ENCODE measurements at places on chromosomes 7 and 10. TPM values are rescaled to one million over a fixed set of nuclear protein-coding genes. Genes with fewer than 3 reads are reported as not detected.

Gene VENTX
- total RNA-seq, result not detected

Gene CPA2
- not detected for total RNA-seq

Gene AGMO
- not detected for total RNA-seq

Gene CREM
- total RNA-seq, result 40.6 TPM

Gene GDF2
- not detected for total RNA-seq

Gene PI4K2A
- 33.5 TPM for total RNA-seq

Gene GFRA1
- total RNA-seq, result 0.18 TPM

Gene PILRA
- not detected for total RNA-seq

Gene NUTM2B
- not detected for total RNA-seq

Gene ERVW-1
- not detected for total RNA-seq

Gene NPTX2
- not detected for total RNA-seq

Gene ABCB1
- total RNA-seq, result not detected

Gene MEIG1
- total RNA-seq, result not detected

Gene HEPACAM2
- not detected for total RNA-seq

Gene AOAH
- total RNA-seq, result not detected

Gene ARHGAP12
- 16.4 TPM for total RNA-seq

Gene GPR85
- total RNA-seq, result 3.4 TPM

Data from myometrial cell (primary cell).